ENCODE measurements at places on chromosomes 7 and 10.

GRCh38 chr7:133070562-133070961 is 11.3 kb downstream of the CHCHD3 start:
- no peak for DNase-seq

DNA sequence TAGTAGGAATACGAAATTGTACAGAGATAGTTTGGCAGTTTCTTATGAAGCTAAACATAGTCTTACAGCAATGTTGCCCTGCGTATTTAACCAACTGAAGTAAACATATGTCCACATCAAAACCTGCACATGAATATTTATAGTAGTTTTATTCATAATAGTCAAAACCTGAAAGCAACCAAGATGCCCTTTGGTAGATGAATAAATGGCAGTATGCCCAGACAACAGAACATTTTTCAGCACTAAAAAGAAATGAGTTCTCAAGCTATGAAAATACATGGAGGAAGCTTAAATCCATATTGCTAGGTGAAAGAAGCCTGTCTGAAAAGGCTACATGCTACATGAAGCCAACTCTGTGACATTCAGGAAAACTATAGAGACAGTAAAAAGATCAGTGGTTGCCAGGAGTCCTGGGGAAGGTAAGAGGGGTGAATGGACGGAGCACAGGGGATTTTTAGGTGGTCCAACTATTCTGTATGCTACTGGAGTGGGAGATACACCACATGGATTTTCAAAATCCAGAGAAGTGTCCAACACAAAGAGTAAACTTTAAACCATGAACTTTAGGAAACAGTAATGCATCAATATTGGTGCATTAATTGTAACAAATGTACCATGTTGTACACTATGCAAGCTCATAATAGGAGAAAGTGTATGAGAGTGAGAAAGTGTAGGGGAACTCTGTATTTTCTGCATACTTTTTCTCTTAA is 17.6 kb downstream of the GPRIN2 start:
- no peak for DNase-seq

DNA sequence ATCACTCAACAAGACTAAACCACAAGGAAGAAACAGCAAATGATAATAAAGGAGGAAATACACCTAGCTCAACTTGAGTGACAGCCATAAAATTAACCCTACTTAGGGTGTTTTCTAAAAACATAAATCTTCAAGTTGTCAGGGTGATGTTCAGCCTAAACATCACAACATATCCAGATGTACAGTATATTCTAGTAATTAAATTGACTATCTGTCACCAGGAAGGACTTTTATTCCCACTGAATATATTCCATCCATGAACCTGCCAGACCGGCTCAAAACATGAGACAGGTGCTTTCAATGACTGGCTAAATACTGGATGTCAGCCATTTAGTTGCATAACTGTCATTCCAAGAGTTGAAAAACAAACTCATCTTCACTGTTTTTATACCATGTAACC is 298.1 kb upstream of the NEBL start:
- peak; percentile 56 for DNase-seq

DNA sequence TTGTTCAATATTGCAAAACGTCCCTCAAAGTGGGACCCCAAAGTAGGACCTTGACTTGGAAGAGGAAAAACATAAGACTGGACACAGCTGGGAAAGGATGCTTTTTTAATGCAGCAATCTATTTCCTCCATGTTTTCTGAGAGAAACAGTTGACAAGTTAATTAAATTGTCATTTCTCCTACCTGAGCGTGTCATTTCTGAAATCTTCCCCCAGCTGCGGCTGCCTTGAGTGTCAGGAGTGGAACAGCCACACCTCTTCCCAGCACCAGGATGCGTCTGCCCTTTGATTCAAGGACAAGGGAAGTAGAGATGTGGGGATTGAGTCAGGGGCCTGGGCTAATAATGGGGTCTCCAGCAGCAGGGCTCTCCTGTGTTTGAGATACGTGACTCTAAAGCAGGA is 171.3 kb downstream of the HECW1 start:
- DNase-seq = no peak

GRCh38 chr10:102537367-102537766 is 33.6 kb downstream of the SUFU start:
- DNase-seq = no peak

GRCh38 chr7:92590711-92591310 is 621 bp upstream of the FAM133B start:
- no peak for DNase-seq

GRCh38 chr10:89240519-89240918 is 11.1 kb downstream of the LIPA start:
- no peak for DNase-seq

DNA sequence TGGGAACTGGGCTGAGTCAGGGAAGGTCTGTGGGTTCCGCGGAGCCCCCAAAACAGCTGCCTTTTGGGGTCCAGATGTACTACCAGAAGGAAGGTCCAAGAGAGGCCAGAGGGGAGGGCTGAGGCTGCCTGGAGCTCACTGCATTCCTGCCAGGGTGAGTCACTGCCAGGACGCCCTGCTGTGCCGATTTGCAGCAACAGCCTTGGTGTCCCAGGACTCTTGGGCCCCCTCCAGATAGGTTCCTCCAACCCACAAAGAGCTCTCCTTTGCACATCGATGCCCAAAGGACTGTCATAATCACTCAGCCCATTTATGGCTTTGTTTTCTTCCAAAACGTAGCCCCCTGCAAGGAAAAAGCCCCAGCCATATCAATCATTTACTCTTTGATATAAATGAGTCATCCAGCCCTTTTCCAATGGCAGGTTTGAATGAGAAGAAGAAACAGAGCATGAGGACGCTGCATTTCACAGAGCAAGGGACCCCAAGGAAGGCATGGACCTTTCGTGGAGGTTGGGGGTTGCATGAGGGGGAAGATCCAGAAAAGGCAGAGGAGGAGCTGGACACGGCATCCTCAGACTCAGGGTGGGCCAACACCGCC is 32.2 kb upstream of the COL13A1 start:
- DNase-seq = peak; percentile 88

- DNase-seq = peak; percentile 17
Observed at GRCh38 chr7:93958216-93958615, 36.7 kb downstream of the GNG11 start.

DNA sequence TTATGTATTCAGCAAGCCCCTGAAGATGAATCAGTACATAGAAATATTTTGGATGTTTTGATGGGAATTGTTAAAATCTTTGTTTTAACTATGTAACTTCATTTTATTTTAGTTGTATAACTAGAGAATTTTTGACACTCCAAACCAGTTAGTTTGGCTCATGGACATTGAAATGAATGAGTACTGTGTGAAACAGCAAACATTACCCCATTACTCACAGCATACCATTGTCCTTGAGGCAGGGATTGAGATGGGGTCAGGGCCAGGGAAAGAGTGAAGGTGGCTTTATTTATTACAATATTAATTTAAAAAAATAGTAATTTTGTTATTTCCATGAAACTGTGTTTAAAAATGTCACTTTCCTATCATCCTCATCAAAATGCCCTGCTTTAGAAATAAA is 4.8 kb upstream of the BMPER start:
- DNase-seq = no peak

- DNase-seq = peak; percentile 32
Observed at GRCh38 chr7:92644406-92645113, 54.4 kb upstream of the FAM133B start.

DNA sequence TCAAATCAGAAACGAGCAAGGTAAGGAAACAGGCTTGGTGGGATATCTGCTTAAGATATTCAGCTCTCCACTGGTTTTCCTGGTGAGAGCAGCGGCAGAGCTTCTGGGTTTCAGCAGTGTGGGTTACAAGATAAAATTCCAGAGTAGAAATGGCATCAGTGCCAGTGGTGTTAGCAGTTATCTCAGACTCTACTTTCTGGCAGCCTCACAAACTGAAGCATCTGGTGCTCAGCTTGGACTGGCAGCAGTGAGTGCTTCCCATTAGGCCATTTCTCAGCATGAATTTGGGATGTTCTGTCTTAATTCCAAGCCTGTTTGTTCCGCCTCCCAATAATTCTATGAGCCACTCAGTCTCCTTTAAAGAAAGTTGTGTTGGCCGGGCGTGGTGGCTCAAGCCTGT is 6.9 kb upstream of the GSTO2 start:
- DNase-seq = no peak

GRCh38 chr7:101942603-101943210 is 125.3 kb downstream of the CUX1 start:
- peak; percentile 71 for DNase-seq

DNA sequence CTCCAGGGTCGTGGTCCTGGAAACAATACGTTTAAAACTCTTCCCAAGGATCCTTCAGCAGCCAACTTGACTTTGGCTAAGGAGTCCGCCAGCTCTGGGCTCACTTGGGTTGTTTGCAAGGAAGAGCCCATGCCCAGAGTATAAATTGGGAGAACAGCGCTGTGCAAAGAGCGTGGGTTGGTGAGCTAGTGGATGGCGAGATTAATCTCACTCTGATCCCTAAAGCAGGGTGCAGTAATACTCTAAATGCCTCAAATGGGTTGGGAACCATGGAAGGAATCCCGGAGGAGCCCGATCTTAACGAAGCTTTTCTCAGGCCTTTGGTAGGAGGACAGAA is 495 bp upstream of the SDHAF3 start:
- DNase-seq = no peak

GRCh38 chr7:84633-85020 is 107.7 kb upstream of the FAM20C start:
- DNase-seq = no peak

GRCh38 chr10:5530846-5531557 is 6.2 kb downstream of the CALML3 start:
- DNase-seq = no peak

- no peak for DNase-seq
Observed at GRCh38 chr10:120181154-120181553, 275.9 kb upstream of the PLPP4 start.

DNA sequence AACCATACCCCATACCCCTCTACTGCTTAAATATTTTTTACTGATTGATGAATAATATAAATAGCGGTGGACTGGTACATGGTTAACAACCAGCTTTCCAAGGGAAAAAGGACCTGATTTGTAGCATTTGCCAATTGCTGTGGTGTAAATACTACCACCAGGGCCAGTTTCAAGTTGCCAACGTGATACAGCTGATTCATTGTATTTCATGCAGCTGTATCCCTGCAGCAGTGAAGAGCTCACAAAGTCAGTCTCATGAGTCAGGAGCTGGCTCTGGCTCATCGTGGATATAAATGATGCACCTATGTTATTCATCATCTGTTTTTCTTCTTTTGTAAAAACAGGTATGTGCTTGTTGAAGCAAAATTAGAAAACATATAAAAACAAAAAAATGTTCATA is 15.2 kb downstream of the CALML5 start:
- peak; percentile 55 for DNase-seq

DNA sequence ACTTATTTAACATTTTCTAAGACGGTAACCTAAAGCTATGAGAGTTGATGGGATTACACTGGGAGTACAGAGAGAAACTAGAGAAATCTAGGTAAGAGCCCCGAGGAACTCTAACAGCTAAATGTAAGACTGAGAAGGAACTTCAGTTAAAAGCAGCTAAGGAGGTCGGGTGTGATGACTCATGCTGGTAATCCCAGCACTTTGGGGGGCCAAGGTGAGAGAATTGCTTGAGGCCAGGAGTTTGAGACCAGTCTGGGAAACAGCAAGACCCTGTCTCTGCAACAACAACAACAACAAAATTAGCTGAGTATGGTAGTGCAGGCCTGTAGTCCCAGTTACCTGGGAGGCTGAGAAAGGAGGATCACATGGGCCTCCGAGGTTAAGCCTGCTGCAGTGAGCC is 24.0 kb downstream of the FRA10AC1 start:
- DNase-seq = no peak

GRCh38 chr7:25949736-25950487 is 202.1 kb upstream of the NFE2L3 start:
- DNase-seq = no peak

- no peak for DNase-seq
Observed at GRCh38 chr10:100208276-100208675, 21.1 kb downstream of the CHUK start.

- DNase-seq = peak; percentile 35
Observed at GRCh38 chr10:119341459-119342301, 134.3 kb downstream of the GRK5 start.

GRCh38 chr7:134691546-134692343 is 45.1 kb downstream of the BPGM start:
- no peak for DNase-seq

GRCh38 chr7:21429786-21430574 is 2.1 kb downstream of the SP4 start:
- no peak for DNase-seq

Data from MCF 10A (cell line).